Activated CD8-positive, alpha-beta T cell treated with anti-CD3 and anti-CD28 coated beads, Interleukin-2, amount 10 ng/mL, durations not matched to agents 7 days and 5 days (primary cell): ENCODE measurements at places on chromosomes 11 and 22.
A peak's percentile ranks its signal among the peaks of the same experiment; 100 is the strongest.

- peak; percentile 49 for DNase-seq
- no peaks in the 10 kb centered on the region for H3K36me3 ChIP-seq
- H3K4me1 ChIP-seq, result no peaks in the 10 kb centered on the region
- peaks cover 14% of the 10 kb centered on the region for H3K27me3 ChIP-seq
- H3K27ac ChIP-seq, result no peak overlapping the region
These were observed 62.1 kb upstream of the NUP50 start for GRCh38 chr22:45101515-45102227.

GRCh38 chr22:50112151-50113118 is 22.6 kb downstream of the MOV10L1 start:
- peaks cover 24% of the 10 kb centered on the region for H3K4me1 ChIP-seq
- H3K27me3 ChIP-seq, result no peaks in the 10 kb centered on the region
- H3K4me3 ChIP-seq, result peak overlapping the region; percentile 62
- peak overlapping the region; percentile 93 for H3K27ac ChIP-seq
- DNase-seq, result peak; percentile 58

GRCh38 chr11:96105197-96105895 is 181.4 kb upstream of the MTMR2 start:
- no peak for DNase-seq
- H3K36me3 ChIP-seq, result peaks cover 22% of the 10 kb centered on the region
- H3K4me1 ChIP-seq, result peaks cover 9% of the 10 kb centered on the region
- H3K27ac ChIP-seq, result no peak overlapping the region
- H3K27me3 ChIP-seq, result no peaks in the 10 kb centered on the region

DNA sequence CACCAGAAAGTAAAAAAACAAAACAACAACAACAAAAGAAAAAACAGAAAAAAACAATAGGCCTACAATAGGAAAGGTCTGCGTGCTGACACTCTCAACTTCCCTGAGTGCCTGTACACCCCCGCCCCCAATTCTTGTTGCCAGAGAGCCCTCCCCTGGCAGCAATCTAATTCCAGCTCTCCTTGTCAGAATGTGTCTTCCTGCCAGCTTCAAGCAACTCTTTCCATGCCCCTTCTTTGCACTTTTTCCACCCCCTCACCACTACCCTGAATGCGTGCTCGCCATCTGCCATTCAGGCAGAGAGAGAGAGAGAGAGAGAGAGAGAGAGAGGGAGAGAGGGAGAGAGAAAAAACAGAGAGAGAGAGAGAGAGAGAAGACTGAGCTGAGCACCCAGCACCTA is 245.0 kb downstream of the KIRREL3 start:
- no peak overlapping the region for H3K27ac ChIP-seq
- no peak overlapping the region for H3K4me3 ChIP-seq
- no peaks in the 10 kb centered on the region for H3K4me1 ChIP-seq
- no peaks in the 10 kb centered on the region for H3K27me3 ChIP-seq
- DNase-seq, result no peak
- H3K36me3 ChIP-seq, result no peaks in the 10 kb centered on the region

GRCh38 chr22:37198258-37199102 is 10.4 kb upstream of the C1QTNF6 start:
- peaks cover 77% of the 10 kb centered on the region for H3K4me1 ChIP-seq
- H3K27ac ChIP-seq, result peak overlapping the region; percentile 96
- no peaks in the 10 kb centered on the region for H3K27me3 ChIP-seq
- H3K4me3 ChIP-seq, result peak overlapping the region; percentile 87
- peak; percentile 94 for DNase-seq
- peaks cover 16% of the 10 kb centered on the region for H3K36me3 ChIP-seq

DNA sequence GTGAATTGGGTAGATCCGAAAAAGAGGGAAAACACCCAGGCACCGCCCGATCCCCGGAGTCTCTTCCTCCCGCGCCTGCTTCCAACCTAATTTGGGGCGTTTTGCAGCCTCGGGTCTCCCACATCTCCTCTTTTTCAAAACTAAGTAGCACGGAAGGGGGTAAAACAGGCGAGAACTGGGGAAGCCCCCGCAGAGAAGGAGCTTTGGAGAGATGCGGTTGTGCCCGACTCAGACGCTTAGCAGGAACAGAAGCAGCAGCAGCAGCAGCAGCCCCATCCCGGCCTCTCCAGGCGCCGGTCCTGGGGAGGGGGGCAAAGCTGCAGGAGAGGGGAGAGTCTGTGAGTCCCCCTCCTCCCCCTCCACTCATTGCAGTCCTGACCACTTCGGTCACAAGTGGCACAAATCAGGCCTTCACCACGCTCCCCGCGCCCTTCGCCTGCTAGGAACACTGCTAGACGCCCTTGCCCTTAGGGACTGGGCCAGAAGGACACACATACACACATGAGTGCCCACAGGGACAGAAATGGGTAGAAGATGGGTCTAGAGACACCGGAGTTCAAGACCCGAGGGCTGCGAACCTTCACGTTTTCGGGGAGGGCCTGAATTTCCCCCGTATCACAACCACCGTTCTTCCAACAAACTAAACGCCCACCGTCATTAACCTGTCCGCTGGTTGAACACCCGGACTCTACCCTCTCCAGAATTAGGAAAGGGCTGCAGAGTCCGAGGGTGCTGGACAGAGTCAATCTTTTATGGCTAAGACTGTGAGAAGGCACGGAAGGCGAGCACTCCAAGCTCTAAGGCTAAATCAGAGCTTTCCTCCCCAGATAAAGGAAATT is 98.3 kb upstream of the HSD17B12 start:
- H3K27me3 ChIP-seq, result peaks cover 72% of the 10 kb centered on the region
- no peak overlapping the region for H3K27ac ChIP-seq
- DNase-seq, result peak; percentile 13
- H3K4me1 ChIP-seq, result peaks cover 27% of the 10 kb centered on the region

GRCh38 chr11:34749666-34750659 is 129.1 kb downstream of the EHF start:
- no peaks in the 10 kb centered on the region for H3K4me1 ChIP-seq
- DNase-seq, result no peak
- H3K27me3 ChIP-seq, result peaks cover 5% of the 10 kb centered on the region
- H3K27ac ChIP-seq, result no peak overlapping the region
- H3K36me3 ChIP-seq, result no peaks in the 10 kb centered on the region

GRCh38 chr11:27296497-27296896 is 66.5 kb downstream of the CCDC34 start:
- no peaks in the 10 kb centered on the region for H3K36me3 ChIP-seq
- H3K27me3 ChIP-seq, result no peaks in the 10 kb centered on the region

GRCh38 chr22:19483481-19484244 is 3.9 kb downstream of the CDC45 start:
- no peak for DNase-seq
- H3K36me3 ChIP-seq, result peaks cover 51% of the 10 kb centered on the region
- peak overlapping the region; percentile 65 for H3K27ac ChIP-seq
- no peak overlapping the region for H3K4me3 ChIP-seq
- H3K27me3 ChIP-seq, result no peaks in the 10 kb centered on the region

- no peaks in the 10 kb centered on the region for H3K4me1 ChIP-seq
- no peak overlapping the region for H3K27ac ChIP-seq
- no peaks in the 10 kb centered on the region for H3K27me3 ChIP-seq
- no peak overlapping the region for H3K4me3 ChIP-seq
- no peak for DNase-seq
These were observed 268.9 kb downstream of the LRRC4C start for GRCh38 chr11:41190437-41191082.

DNA sequence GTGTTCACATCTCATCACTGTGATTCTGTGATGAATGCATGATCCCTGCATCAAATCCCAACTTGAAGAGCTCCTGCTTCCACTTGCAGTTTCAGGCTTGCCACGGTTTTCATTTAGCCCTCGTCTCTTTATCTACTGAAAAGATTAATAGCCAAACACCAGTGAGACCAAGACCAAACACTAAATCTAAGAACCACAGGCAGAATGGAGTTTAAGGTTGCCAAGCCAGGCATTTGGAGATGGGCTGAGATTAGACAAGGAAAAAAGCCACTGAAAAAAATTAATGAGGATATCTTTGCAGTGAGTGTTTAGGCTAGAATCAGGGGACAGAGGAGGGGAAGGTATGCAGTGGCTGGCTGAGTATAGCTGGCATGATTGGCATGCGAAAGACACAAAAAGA is 227.2 kb upstream of the BLID start:
- H3K27me3 ChIP-seq, result no peaks in the 10 kb centered on the region
- H3K27ac ChIP-seq, result no peak overlapping the region
- DNase-seq, result no peak

GRCh38 chr22:18114976-18115652 is 4.5 kb downstream of the TUBA8 start:
- H3K27ac ChIP-seq, result no peak overlapping the region
- H3K4me3 ChIP-seq, result no peak overlapping the region
- H3K27me3 ChIP-seq, result peaks cover 19% of the 10 kb centered on the region
